B cell (primary cell): ENCODE measurements at places on chromosomes 7 and 10. TPM values are rescaled to one million over a fixed set of nuclear protein-coding genes. Genes with fewer than 3 reads are reported as not detected.

- DNase-seq, result no peak
Observed at GRCh38 chr10:116627386-116627933, 6.7 kb downstream of the PNLIPRP2 start.

DNA sequence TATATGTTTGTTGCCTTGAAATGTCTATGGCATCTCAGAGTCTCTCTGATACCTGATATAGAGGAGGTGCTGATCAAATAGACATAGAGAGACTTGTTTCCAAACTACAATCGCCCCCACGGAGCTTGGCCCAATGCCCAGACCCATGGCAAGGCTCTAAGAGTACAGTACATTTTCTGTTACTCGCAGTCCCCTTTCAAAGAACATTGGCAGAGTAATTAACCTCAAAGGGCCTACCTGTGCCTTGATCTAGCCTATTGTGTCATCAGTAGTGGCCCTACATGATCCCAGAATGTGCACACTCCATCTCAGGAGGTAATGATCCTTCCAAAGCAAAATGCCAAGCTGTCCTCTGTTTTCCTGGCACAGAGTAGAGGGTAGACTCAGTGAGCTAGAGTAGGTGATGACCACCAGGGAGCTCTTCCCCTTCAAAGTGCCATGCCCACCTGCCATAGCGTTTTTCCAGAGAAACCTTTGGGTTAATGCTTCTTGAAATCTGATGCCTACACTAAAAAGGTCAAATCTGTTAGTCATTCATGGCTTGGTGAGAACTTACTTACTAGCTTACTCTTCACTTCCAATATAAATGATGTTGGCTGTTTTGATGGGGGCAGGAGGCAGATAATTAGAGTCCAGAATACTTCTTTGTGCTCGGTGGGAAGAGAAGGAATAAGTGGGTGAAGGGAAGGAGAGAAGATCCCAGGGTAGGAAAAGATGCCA, 41.2 kb upstream of the ACSL5 start:
- no peak for DNase-seq

Gene IGFBP1
- not detected in 2 replicates for total RNA-seq

DNA sequence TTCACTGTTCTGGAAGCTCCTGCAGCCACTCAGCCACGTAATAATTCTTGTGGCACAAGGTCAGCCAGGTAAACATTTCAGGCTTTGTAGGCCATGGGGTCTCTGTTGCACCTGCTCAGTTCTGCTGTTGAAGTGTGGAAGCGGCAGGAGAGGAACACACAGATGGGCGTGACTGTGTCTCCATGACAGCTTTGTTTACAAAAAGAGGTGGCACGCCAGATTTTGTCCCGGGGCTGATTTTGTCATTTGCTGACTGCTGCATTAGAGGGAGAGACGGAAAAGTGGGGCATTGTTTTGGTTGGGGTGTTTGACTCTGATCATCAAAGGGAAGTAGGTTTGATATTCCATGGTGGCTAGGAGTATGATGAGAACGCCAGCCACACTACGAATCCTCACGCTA, 103.1 kb downstream of the PRKAG2 start:
- no peak for DNase-seq

Gene CLDN3
- not detected in 2 replicates for total RNA-seq

Gene ASB4
- not detected in 2 replicates for total RNA-seq

Gene CELF2
- total RNA-seq, result 112 and 114 TPM in 2 replicates

DNA sequence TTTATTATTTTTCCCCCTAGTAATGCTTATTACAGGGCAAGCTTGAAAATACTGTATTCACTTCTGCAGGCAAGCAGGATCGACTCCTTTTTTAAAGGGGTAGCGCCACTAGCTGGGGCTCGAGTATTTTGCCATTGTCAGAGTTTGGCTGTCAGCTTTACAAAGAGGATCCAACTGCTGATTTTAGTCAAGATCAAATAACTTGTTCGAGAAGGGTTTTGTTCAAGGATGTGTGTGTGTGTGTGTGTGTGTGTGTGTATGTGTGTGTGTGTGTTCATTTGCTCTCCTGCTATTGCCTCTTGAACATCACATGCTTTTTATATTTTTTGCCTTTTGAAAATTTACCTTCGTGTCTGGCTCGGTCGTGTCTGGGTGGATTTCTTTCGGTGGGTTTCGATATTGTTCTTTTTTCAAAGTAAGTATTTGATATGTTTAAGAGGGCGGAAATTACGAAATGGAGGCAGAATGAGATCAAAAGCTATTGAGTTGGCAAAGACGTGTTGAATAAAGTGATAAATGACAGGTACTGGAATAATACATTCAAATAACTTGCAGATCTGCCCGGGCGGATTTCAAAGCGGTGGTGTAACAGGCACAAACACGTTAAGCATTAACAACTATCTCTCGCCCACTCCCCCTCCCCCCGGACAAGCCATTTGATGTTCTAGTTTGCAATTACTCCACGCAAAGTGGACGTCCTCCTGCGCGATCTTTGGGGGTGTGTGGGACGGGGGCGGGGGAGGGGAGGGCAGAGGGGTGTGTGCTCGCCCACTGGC, 1.1 kb downstream of the ARID5B start:
- DNase-seq, result peak; percentile 80

Gene FXYD4
- not detected in 2 replicates for total RNA-seq

GRCh38 chr10:27646604-27647175, 98.9 kb downstream of the MKX start:
- no peak for DNase-seq

Gene ZP3
- total RNA-seq, result 0.64 and 2.1 TPM in 2 replicates

- DNase-seq, result no peak
Observed at GRCh38 chr10:22210267-22210666, 7.5 kb downstream of the EBLN1 start.

- no peak for DNase-seq
Observed at GRCh38 chr7:134197345-134197744, 70.2 kb downstream of the LRGUK start.

- no peak for DNase-seq
Observed at GRCh38 chr7:105011831-105012502, 2.0 kb upstream of the KMT2E start.

Gene DDIT4
- total RNA-seq, result 103 and 110 TPM in 2 replicates

Gene ST8SIA6
- not detected in 2 replicates for total RNA-seq

- DNase-seq, result no peak
Observed at GRCh38 chr7:11450281-11450680, 381.7 kb downstream of the THSD7A start.

DNA sequence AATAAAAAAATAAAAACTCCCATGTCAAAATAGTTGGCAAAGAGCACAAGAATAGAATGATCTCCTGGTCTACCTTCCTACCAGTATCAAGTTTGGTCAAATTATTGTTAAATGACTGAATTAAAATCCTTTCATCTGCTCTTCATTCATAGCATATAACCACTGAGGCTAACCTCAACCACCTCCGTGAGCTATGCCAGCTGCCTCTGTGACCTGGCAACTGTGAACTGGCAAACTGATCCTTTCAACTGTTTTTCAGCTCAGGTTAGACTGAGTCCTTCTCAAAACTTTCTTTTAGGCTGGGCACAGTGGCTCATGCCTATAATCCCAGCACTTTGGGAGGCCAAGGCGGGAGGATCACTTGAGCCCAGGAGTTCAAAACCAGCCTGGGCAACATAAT, 36.1 kb downstream of the NUDCD3 start:
- DNase-seq, result no peak

Gene MYOZ1
- not detected in 2 replicates for total RNA-seq

Gene GGCT
- 12.5 and 12.6 TPM in 2 replicates for total RNA-seq

DNA sequence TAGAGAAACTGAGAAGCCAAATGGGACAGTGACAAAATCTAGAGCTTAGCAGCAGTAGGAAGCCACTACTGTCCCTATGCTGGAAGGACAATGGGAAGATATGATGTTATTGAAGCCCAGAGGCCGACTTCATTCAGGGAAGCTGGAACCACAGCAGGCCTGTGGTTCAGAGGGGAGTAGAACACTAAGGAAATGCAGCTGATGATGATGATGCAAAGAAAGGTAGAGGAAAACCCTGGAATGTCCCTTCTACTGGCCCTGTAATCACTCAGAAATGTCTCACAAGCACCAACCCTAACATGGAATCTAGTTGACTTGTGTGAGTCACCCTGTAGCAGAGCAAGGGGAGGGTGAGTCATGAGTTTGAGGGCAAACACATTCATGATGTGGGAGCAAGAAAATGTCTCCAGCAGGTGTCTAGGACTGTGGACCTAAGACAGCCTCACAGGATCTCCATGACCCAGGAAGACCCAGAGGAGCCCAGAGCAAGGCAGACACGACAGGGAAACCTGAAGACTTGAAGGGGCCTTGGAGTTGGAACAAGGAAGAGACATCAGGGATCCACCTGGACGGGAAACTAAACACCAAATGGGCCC, 37.0 kb upstream of the LRRC17 start:
- no peak for DNase-seq

GRCh38 chr7:108038986-108039385, 36.0 kb upstream of the LAMB1 start:
- DNase-seq, result no peak

DNA sequence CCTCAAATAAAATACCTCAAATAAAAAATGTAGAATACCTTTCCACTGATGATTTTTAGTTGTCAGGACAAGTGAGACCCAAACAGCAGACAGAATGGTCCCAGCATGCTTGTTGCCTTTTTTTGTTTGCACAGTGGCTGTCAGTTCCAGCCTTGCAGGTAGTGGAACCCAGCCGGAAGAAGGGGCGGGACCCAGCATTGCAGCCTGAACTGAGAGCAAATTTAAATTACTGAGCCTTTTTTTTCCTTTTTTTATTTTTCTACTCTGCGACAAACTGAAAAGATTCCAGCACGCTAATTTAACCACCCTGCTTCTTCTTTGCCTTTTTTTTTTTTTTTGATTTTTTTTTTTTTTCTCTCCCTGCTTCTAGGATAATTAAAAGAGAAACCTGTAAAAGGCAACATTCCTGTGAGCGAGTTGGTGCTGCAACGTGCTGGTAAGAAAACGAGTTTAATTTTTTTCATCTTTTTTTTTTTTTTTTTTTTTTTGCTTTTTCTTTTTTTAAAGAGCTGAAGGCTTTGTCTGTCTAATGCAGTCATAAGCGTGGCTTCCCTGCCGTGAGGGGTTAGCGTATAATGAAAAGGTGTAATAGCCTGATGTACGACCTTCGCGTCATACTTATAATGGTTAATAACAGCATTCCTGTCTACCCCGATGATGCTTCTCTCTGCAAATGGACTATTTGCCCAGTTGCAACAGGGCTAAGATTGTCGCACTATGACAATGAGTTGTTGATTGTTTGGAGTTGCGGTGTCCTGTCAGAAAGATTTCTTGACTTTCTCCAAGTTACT, 555.3 kb upstream of the CELF2 start:
- DNase-seq, result no peak

DNA sequence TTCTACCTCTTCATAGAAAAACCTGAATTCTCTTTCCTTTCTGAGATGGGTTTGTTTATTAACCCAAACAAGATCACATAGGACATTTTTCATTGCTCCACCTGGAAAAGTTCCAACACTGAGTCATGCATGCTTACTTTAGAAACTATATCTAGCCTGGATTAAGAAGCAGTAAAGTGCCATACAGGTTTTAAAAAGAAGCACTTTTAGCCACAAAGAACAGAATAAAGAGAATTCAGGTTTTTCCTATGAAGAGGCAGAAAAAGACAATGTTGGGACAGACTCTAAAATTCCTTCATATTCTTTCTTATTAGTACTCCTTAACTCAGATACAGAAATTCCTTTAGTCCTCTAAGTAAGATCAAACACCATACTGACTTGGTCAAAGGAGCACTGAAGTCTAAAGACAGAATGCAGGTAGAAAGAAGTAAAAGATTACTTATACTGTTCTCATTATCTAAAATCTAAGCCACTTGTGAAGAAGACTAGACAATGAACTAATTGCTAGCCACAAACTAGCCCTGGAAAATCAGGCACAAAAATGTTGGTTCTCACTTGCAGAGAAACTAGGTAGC, 241.3 kb downstream of the ANK3 start:
- DNase-seq, result no peak

- DNase-seq, result no peak
Observed at GRCh38 chr10:62239994-62240393, 28.6 kb downstream of the RTKN2 start.

Gene KIFBP
- total RNA-seq, result 13.5 and 15.7 TPM in 2 replicates

- peak; percentile 50 for DNase-seq
Observed at GRCh38 chr7:50330696-50331095, 26.2 kb downstream of the IKZF1 start.

Gene CCDC7
- 23.5 and 26.6 TPM in 2 replicates for total RNA-seq

- no peak for DNase-seq
Observed at GRCh38 chr10:124166431-124167125, 73.2 kb upstream of the CHST15 start.
